NCI-H1092 (cell line): ENCODE measurements at places on chromosomes 5 and 9.

DNA sequence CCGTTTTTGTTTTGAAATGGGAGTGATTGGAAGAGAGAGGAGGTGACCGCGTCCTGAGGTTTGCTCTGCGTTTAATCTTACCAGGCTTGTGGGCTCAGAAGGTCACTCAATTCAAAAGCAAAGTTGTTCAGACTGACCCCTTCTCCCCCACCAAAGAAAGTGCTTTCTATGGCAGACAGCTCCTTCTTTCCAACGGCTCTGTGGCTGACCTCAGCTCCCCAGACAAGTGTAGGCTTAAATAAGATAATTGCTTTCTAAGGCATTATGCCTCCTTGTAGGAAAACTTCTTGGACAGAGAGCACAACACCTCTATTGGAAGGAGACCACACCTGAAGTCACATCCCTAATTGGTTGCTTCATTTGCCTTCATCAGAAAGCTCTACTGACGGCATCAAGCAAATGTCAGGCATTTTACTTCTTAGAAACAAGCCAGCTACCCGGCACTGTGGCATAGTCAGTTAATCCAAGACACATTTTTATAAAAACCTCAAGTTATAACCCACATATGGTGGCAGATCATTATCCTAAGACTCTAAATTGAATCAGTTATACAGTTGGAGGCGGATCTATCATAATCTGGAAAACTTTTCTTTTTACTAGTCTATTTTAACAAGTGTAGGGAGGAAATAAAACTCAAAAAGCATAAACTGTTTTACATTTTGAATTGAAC is 94.9 kb downstream of the TMEM174 start:
- DNase-seq: no peak

- peak; percentile 78 for DNase-seq
Measured at GRCh38 chr9:138022121-138022741, 144.6 kb downstream of the CACNA1B start.

DNA sequence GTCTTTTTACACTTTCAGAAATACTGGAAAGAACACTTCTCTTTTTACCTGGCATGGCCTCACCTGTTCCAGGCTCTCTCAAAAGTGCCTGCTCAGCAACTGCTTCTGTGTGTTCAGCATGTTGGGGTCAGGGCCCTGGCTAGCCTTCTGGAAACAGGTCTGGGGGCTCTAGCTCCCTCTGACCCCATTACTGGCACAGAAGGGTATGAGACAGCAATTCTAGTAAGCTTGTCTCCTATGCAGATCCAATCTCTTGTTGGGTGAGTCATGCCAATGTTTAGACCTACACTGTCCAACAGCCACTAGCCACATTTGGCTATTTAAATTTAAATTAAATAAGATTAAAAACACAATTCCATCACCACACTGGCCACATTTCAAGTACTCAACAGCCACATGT is 80.8 kb downstream of the MAPKAP1 start:
- no peak for DNase-seq

- DNase-seq: no peak
Measured at GRCh38 chr5:80507663-80508062, 19.8 kb downstream of the FAM151B start.

- DNase-seq: no peak
Measured at GRCh38 chr5:115977096-115977495, 14.8 kb downstream of the LVRN start.

DNA sequence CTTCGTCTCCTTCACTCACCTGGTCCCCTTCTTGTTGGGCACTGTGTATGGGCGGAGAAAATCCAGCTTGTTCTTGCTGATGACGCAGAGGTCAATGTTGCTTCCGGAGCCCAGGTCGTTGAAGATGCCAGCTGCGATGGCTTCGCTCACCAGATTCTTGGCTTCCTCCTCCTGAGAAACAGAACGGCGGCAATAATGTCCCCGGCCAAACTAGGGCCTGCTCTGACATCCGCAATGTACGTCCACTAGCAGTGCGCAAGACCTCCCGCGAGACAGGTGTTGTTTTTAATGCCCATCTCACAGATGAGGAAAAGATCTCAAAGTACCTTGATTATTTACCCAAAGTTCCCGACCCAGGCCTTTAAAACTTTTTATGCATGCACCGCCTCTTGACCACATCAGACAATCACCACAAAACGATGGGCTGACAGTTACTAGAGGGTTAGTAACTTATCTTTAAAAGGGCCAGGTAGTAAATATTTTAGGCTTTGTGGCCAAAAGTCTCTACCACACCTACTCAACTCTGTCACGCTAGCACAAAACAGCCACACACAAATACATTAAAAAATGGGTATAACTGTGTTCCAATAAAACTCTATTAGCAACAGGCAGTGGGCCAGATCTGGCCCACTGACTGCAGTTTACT is 58.4 kb downstream of the PSMB7 start:
- no peak for DNase-seq
